ENCODE measurements at places on chromosomes 3 and 15.
A peak's percentile ranks its signal among the peaks of the same experiment; 100 is the strongest.

GRCh38 chr3:187292631-187293515 lies 1.3 kb upstream of the MASP1 start:
- peak; percentile 40 for DNase-seq

DNA sequence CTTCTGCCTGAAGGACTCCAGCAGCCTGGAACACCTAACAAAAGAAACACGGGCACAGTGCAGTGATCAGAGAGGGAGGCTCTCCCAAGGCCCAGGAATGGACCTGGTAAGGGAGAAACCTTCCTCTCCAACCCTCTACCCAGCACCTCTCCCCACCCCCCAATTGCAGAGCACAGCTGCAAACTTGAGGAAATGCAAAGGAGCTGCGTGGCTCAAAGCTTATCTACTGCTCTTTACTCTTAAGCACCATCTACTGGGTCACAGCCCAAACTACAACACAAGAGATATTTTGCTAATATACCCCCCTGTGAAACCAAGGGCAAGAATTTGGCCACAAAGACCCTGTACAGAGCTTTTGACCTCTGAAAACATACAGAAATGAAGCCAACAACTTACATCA lies 328.3 kb downstream of the OXSM start:
- no peak for DNase-seq

GRCh38 chr3:12816521-12817342 lies 20.3 kb downstream of the CAND2 start:
- no peak for DNase-seq

DNA sequence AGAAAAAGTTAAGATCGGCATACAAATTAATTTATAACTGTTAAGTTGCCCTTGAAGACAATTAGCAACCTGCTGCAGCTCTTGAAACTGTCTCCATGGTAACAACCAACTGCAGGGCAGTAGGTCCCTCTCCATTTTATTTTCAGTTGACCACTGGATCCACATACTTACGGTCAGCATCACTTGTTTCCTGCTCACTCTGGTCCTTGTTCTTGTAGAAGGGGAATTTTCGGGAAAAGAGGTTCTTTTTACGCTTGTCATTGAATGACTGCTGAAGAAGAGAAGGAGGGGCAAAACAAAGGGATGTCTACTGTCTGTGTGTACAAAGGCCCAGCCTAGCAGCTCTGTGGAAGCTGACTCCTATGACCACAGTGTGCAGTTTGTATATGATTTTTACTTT lies 46.8 kb upstream of the MELTF start:
- DNase-seq: no peak

- no peak for DNase-seq
These were observed 21.8 kb upstream of the PROK2 start for GRCh38 chr3:71806736-71807135.

DNA sequence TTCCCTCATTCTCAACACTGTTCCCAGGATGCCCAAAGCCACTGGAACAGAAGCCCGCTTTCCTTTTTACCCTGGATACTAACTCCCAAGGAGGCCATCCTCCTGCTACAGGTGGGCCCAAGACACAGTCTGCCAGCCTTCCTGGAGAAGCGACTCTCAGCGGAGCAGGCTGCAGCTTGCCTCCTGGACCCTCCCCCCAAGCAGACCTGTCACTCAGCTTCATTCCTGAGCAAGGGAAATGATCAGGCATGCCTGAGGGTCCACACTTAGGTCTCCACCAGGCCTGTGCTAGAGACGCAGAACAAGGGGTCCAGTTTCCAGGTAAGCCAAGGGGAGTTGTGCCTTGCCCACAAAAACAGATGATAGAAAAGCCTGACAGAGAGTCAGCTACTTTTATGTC lies 62.8 kb downstream of the SLCO2A1 start:
- DNase-seq: no peak

DNA sequence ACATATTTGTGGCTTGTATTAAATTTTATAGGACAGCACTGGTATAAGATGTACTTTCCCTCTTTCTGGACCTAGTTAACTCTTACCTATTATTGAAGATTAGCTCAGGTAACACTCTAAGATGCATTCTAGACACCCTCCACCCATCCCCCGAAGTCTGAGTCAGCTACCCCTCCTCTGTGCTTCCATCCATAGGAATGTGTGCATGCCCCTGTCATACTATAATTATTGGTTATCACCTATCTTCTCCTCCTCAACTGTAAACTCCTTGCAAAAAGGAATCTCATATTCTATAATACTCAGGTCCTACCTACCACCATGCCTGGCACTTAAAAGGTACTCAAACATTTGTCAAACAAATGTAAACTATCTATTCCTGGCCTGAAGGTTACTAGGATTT lies 3.0 kb downstream of the PEAK1 start:
- DNase-seq: no peak

DNA sequence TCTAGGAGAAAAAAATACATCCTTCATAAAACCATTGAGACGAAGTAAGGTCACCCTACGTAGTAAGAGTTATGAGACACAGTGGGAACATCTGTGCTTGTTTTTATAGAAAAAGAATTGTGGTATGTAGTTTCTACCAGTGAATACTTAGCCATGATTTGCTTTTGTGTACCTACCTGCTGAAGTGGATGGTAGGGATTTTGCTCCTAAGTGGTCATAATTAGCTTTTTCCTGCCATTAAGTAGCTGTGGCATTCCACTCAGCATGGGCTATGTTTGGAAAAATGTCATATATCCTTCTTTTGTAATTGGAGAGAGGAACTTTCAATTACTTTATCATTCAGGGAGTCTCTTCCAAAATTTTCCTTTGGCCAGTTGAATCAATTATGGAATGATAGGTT lies 63.7 kb downstream of the CHD2 start:
- DNase-seq: no peak

- no peak for DNase-seq
These were observed 34.9 kb upstream of the GABRA5 start for GRCh38 chr15:26831951-26832350.

DNA sequence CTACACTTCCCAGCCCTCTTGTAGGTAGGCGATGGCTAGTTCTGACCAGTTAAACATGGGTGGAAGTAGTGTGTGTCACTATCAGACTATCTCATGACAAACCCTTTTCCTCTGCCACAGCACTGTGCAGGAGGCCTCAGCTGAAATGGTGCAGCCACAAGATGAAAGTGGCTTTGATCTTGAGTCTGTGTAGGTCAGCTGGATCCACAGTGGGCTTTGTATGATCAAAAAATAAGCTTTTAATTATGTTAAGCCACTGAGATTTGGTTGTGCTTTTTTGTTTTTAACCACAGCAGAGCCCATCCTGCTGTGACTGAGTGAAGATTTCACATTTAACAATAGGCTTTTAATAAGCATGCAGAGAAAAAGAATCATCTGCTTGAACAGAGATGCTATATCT lies 19.7 kb downstream of the RCN2 start:
- no peak for DNase-seq

GRCh38 chr3:128100161-128100560 lies 23.5 kb downstream of the RUVBL1 start:
- no peak for DNase-seq

- no peak for DNase-seq
These were observed 1.7 kb upstream of the CD47 start for GRCh38 chr3:108092501-108092900.

- peak; percentile 61 for DNase-seq
These were observed 364.7 kb upstream of the TGFBR2 start for GRCh38 chr3:30241721-30242120.

- peak; percentile 73 for DNase-seq
These were observed 621.8 kb downstream of the MECOM start for GRCh38 chr3:169041677-169042171.

DNA sequence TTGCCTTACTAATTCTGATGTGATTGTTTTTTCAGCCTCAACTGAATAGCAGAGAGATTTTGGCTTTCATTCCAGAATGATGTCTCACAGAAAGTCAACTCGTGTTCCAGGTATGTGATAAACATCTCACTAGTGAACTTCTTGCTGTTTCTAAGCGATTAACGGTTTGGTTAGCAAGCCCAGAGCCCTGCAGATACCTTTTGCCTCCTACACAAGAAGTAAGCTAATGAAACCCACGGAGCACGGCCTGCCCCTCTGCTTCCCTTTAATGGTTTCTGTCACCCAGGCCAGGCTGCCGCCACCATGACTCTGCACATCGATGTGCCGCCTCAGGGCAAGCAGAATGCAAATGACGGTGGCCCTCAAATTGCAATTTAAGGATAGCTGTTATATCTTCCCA lies 155.9 kb upstream of the ICE2 start:
- no peak for DNase-seq

DNA sequence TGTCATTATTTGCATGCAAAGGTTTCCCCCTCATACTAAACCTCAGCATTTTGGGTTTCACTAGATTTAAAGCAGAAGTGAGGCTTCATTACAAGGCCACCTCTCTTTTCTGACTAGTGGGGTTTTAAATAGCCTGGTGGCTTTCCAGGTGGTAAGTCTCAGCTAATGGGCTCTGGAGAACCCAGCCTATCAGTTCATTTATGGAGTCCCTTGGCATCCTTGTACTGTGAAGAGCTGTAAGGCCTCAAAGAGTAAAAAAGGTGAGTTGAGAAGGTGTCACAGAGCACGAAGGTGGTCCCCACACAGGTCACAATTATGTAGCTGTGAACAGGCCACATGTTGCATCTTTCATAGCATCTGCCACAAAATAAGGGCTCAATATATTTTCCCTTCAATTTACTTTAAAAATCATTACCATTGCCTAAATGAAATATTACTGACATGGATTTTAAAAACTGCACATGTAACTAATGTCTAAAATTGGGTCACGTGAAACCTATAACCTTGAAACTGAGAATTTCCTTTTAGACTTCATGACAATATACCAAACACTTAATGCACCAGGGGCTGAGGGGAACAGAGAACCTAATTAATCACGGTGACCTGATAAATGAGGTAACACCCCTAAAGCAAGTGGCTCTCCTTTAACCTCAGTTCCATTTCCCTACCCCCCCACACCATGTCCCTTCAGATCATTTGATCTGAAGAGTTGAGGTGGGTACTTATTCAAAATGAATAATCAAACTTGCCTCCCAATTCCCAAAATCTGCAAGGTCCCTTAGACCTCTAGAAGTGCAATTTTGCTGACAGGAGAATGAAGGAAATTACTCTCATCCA lies 1.3 kb downstream of the NGLY1 start:
- no peak for DNase-seq

- DNase-seq: peak; percentile 44
These were observed 766.5 kb downstream of the NTRK3 start for GRCh38 chr15:87489902-87490665.

DNA sequence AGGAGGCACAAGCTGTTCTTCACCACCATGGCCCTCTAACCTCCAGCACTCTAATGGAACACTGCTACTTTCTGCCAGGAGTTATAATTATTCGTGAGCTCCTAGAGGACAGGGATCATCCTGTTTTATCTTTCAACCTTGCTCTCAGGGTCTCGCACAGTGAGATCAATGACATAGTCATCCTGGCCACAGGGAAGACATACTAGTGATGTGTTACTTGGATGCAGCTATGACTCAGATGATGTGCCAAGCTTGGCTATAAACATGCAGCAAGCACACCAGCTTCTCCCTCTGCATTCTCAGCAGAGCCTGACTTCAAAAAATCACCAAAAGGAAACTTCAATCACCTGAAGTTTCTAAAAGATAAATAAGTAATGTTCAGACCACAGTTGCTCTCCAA lies 203.8 kb upstream of the HES1 start:
- peak; percentile 39 for DNase-seq

All from mesenchymal stem cell (in vitro differentiated cells and primary cell).